ENCODE measurements at places on chromosomes 3 and 15.

GRCh38 chr3:1632128-1632527, 466.5 kb upstream of the CNTN4 start:
- no peak for DNase-seq

DNA sequence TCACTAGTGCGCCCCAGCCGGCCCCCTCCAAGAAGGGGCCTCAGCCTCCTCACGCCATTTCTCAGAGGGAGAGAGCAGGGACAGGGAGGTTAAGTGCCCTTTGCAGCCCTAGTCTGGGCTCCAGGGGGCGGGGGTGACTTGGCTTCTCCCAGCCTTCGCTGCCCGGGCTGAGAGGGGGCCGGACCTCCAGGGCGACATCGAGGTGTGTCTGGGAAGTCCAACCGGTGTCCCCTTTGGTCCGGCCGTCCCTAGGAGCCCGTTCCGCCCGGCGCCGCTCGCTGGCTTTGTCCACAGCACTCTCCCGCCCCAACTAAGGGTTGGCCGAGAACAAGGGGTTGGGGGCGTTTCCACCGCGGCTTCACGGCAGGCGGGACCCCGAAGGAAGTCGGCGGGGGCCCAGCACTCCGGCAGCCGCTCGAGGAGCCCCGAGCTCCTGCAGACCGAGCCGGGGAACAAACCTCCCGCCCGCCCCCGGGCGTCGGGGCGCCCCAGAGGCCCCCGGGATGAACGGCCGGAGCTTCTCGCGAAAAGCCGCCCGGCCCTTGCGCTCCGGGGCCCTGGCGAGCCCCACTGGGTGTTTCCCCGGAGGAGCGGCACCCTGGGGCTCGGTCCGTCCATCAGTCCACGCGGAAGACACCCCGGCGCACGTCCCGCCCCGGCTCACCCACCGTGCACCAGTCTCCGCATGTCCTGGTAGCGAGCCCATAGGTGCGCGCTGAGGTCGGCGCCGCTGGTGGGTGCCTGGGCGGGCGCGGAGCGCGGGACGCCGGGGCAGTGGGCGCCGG, 627 bp downstream of the NT5DC2 start:
- DNase-seq = no peak

- no peak for DNase-seq
These were observed 29.2 kb upstream of the TRPM1 start for GRCh38 chr15:31130576-31131237.

DNA sequence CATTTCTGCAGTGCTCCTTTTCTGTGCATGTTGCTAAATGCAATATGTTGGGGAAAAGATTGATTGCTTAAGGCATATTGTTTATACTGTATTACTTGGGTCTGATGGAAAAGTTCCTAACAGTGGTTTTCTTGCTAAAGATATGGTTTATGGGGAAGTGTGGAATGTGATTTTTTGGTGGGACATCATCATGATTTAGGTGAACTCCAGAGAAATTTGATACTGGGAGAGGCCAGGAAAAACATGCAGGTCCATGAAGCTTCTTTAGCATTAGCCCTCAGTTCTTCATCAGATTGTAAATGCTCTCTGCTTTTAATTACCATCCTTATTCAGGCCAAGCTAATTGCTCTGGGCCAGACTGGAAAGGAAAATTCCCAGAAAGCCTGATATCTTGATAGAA, 147.5 kb downstream of the LRTM1 start:
- no peak for DNase-seq

- DNase-seq = no peak
These were observed 11.7 kb downstream of the LRRFIP2 start for GRCh38 chr3:37162501-37163245.

DNA sequence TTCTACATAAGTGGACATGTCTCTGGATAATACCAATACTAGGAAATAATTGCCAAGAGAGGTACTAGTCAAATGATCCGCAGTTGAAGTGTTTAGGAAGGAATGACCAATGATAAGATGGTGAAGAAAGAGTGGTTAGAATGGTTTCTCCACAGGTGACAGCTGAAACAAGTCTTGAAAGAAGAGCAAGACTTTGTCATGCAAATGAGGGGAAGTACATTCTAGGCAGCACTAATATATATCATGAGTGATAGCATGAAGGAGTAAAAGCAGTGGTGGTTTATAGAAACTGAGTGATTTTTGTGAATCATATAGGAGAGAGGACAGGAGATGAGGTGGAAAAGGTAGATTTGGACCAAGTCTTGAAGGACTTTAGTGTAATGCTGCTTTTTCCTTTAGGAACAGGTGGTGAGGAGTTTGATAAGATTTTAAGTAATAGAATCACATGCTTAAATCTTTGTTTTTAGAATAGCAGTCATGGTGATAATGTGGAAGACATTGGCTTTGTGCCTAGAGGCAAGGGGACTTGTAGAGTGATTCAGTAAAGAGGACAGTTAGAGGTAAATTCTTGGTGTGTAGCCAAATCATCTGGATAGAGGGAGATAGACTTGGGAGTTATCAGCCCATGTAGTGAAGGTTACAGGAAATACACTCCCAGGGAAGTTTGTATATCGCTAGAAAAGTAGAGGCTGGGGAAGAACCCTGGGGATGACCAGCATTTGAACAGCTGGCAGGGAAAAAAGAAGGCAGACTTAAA, 31.9 kb downstream of the SLMAP start:
- DNase-seq = peak; percentile 70

- DNase-seq = no peak
These were observed 84.0 kb downstream of the SST start for GRCh38 chr3:187586226-187586625.

DNA sequence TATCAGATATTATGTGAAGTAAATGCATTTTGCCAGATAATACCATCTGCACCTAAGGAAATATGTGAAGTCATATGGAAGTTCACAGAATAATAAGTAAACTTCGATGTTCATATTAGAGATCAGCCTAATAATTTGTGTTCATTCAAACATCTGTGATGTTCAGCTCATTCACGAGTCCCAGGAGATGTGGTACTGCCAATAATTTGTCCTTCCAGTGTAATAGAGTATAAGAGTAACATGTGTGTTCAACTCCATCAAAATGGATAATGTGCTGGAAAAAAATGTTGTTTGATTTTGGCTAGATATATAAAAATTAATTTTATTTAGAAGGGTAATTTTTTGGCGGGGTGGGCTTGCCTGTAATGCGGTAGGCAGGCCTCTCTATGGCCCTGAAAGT, 75.4 kb upstream of the ARL6 start:
- DNase-seq = no peak

DNA sequence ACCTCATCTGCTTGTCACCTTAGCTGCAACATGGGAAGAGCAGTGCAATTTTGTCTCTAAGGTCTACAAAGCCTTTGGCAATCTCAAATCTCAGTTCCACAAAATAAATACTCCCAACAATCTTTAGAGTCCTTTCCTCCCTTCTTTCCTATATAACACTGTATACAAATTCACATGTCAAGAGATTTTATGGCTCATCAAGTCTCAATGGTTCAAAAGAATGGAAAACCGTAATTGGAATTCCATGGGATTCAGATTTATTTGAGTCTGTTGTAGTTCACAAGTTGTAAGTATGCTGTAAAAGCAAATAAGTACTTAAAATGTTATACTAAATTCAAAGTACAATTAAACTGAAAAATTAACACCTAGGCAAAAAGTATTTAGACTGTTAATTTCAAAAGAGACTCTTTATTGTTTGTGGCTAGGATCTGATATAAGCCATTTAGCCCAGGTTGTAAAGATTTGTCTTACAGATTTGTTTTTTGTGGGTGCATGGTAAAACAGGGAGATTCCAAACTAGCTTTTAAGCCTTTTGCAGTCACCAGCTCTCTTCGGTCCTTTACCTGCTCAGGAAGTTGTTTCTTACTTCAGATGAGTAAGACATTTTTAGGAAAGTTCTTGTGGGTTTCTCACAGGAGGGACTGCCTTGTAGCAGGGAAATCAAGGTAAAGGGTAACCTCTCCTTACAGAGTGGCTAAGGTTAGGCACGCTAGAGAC, 50.1 kb downstream of the CMSS1 start:
- no peak for DNase-seq

- peak; percentile 10 for DNase-seq
These were observed 337.3 kb upstream of the SGO1 start for GRCh38 chr3:20523293-20523692.

- DNase-seq = peak; percentile 33
These were observed 472.1 kb downstream of the SOX2 start for GRCh38 chr3:182183716-182184430.

DNA sequence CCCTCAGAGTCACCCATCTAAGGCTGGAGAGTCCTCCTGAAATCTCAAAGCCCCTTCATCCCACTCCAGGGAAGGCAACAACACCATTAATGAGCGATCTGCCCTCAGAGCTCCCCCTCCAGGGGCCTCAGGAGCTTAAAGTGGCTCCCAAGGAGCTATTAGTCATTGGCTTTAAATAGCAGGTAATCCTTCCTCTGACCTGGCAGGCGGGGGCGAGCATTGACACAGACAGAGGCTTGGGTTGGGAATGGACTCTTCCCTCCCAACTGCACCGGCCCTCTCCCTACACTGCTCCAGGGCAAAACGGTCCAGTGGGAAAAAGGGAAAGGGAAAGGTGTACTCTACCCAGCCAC, 1.4 kb downstream of the MFGE8 start:
- DNase-seq = peak; percentile 69

DNA sequence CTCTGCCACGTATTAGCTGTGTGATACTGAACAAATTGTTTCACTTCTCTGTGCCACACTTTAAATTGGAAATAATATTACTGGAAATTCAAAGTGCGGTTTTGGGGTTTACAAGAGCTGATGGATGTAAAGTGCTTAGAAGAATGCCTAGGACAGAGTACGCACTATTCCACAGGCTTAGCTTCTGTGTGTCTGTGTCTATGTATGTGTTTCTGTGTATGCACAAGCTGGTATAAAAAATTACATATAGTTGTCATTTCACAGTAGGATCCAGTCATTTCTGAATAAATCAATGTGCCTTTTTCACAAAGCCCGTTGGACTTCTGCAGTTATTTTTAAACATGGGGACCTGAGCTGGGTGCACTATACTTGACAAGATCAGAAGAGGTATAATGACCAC, 370.4 kb downstream of the TUSC7 start:
- no peak for DNase-seq

GRCh38 chr15:45546789-45547188, 24.2 kb upstream of the SLC30A4 start:
- no peak for DNase-seq

GRCh38 chr3:49723296-49723627, 489 bp downstream of the GMPPB start:
- DNase-seq = peak; percentile 34

DNA sequence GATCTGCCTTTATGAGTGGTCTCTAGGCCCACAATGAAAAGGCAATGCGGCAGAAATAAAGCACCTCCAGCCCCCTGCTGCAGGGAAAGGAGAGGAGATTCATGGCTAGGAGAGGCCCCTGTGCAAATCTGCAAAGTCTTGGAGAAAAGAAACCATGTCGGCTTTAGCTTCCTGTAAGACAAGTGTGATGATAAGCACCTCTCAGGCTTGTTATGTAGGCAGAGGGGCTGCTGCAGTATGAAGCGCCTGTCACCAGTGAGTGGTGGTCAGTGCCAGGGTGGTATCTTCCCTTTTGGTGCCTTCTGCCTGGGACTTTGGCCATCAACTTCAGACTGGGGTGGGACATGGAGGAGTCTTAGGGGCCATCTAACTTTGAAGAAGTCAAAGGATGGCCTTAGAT, 59.2 kb upstream of the ARHGEF3 start:
- no peak for DNase-seq

GRCh38 chr3:94293793-94294195, 230.9 kb downstream of the NSUN3 start:
- peak; percentile 91 for DNase-seq

GRCh38 chr3:181210275-181210674, 220.7 kb upstream of the DNAJC19 start:
- DNase-seq = peak; percentile 17

GRCh38 chr15:79432345-79433275, 474 bp downstream of the MINAR1 start:
- no peak for DNase-seq

- no peak for DNase-seq
These were observed at the start of gene SCG5 for GRCh38 chr15:32641517-32642059. TSS of gene SCG5 (plus strand) at chr15:32641710. CDS start at chr15:32643593, 1,883 bp downstream.

Data from renal cortical epithelial cell (primary cell).